CD4-positive, alpha-beta T cell treated with Interleukin-6 for 4 hours (primary cell): ENCODE measurements at places on chromosomes 16 and 17.

DNA sequence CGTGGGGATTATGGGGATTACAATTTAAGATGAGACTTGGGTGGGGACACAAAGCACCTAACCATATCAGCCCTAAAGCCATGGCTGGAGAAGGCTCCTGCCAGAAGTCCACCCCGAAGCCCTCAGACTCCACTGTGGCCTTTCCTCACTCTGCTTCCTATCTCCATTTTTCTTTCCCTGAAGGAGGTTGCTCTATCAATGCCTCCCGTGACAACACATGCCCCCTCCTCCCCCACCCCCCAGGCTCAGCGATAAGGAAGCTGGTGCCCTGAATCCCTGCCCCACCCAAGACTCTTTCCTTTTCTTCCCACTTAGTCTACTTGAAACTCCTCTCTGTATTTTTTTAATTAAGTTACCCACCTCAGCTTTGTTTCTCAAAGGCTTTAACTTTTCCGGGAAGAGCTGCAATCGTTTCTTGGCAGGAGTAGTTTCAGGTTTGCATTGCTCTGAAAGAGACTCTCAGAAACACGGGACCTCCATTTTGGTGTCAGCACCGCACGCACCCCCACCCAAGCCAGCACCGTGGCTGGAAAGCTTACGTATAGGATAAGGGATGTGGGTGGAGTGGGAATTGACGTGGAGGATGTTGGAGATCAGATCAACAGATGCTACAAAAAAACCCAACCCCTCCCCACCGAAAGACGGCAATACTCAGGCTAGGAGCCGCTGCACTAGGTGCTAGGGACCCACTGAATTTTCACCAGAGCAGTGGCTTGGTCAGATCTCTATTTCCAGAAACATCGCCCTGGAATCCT lies 15.2 kb upstream of the CA4 start:
- no peak for DNase-seq

GRCh38 chr17:68641276-68642117 lies 40.3 kb upstream of the FAM20A start:
- DNase-seq: no peak

GRCh38 chr17:70278844-70279462 lies 109.6 kb downstream of the KCNJ2 start:
- DNase-seq: no peak

GRCh38 chr16:61413021-61413420 lies 623.2 kb downstream of the CDH8 start:
- DNase-seq: no peak

GRCh38 chr16:734208-734980 lies 6.4 kb downstream of the CIAO3 start:
- no peak for DNase-seq

DNA sequence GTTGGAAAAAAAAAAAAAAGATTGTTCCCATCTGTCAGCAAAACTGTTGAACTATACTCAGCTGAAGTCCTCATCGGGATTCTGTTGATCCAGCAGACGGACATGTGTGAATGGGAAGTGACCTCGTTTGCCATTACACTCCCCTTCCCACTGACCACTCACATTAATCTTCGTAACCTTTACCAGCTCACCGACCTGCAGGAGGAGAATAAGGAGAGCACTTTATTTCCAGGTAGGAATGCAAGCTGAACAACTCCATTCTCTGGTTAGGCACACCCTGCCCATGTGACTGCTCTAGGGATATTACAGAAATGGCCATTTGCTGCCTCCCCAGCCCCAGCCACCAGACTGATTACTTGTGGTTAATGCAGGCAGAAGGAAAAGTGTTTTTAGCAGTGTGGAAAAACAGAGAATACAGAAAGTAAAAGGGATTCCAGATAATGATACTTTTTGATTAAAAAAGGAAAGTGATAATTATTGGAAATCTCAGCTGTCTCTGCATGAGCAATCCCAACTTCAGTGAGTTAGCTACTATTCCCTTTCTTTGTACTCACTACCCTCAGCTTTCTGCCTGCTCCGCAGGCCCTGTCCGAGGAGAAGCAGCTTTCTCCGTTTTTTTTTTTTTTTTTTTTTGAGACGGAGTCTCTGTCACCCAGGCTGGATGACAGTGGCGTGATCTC lies 23.6 kb upstream of the YWHAE start:
- no peak for DNase-seq

DNA sequence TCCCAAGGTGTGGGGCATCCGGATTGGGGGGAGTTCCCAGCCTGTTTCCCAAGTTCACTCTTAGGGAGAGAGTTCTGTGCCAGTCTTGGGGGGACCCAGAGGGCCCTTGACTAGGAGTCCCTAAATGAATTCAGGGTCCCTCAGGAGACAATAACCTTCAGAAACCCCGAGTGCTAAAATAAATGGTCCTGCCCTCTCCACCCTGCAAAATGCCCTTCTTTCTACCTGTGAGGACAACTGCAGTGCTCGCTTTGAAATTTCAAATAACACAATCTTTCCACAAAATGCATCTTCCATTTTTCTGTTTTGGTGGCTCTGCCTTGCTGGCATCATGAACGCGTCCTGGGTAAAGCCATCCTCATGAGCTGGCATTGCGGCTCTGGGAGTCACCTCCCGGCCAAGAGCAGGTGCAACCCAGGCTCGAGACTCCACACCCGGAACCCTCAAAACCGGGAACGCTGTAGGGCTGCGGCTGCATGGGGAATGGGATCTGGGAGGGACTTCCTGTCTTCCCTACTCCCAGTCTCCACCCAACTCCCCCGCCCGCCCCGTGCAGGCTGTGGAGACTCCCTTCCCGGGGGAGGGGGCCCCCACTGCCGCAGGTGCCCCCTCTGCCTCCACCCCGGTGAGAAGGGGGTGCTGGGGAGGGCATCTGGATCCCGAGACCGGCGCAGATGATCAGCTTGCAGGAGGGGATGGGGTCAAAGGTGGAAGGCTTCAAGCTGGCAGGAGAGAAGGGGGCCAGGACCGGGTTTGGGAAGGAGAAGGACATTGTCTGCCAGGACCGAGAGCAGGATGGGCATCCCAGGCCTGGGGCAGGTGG lies at the start of gene ZNF205:
ZNF205 (plus strand) TSS at position 529 of the 823 bp plus-strand sequence. CDS start 845 bp downstream, outside the sequence.
- DNase-seq: no peak

GRCh38 chr17:76796081-76796480 lies 58.2 kb downstream of the MFSD11 start:
- DNase-seq: no peak

- DNase-seq: no peak
These were observed 17.1 kb upstream of the HEATR6 start for GRCh38 chr17:60095830-60096229.

DNA sequence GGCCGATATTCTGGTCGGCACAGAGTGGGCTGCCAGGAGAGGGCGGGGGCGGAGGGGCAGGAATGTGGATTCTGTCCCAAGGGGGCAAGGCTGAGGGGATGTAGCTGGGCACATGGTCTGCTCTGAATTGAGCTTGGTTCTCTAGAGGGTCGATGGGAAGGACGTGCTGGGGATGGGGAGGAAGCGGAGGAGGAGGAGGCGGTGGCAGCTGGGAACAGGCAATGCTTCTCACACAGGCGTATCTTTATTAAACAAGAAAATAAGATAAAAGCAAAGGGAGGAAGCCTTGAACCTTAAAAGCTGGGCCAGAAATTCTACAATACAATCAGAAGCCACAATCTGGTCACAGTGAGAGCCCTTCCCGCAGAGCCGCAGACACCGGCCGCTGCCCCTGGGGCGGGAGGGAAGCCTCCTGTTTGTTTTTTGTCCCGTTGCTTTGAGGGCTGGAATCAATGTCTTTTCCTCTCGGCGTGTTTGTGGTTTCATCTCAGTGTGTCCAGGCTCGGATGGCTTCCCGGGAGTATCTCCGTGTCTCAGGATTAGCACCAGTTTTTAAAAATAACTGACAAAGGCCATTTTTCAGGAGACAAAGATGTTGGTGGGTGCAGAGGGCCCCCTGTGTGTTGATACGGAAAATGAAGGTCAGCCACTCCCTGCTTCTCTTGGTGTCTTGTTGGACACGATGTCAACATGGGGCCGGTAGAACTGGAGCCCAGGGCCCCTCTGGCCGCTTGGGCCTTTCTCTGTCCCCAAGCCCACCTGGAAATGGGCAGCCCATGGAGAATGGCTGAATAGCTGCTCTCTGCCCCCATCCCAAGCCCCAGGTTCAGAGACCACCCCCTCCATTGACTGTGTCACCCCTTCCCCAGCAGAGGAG lies 12.3 kb upstream of the SLC7A5 start:
- DNase-seq: no peak

DNA sequence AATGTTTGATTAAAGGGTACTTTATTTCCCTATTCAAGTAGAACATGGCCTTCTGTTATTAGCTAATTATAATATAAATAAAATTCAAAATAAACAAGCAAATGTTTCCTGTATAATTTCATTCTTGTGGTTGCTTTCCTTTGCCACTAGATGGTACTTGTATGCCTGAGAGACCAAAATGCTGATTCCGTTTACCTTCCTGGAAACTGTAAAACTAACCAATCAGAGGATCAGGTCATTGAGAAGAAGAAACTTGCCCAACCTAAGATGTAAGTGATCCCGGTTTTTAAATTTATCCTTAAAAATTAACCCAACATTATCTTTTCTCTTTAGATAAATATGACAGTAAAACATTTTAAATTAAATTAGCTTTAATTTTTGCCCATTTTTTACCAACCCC lies 8.1 kb upstream of the ABCA5 start:
- no peak for DNase-seq

- DNase-seq: no peak
These were observed 47.6 kb downstream of the CPD start for GRCh38 chr17:30426292-30426691.

GRCh38 chr17:51676691-51677487 lies 416.5 kb downstream of the UTP18 start:
- DNase-seq: no peak

GRCh38 chr17:27782791-27783206 lies 17.5 kb downstream of the NOS2 start:
- DNase-seq: no peak

GRCh38 chr17:57604771-57605674 lies 140.1 kb downstream of the CCDC182 start:
- peak; percentile 18 for DNase-seq
